ENCODE measurements at places on chromosomes 2 and 18.
A peak's percentile ranks its signal among the peaks of the same experiment; 100 is the strongest.

- DNase-seq: no peak
Observed at GRCh38 chr2:25441353-25441752, 99.6 kb upstream of the DNMT3A start.

DNA sequence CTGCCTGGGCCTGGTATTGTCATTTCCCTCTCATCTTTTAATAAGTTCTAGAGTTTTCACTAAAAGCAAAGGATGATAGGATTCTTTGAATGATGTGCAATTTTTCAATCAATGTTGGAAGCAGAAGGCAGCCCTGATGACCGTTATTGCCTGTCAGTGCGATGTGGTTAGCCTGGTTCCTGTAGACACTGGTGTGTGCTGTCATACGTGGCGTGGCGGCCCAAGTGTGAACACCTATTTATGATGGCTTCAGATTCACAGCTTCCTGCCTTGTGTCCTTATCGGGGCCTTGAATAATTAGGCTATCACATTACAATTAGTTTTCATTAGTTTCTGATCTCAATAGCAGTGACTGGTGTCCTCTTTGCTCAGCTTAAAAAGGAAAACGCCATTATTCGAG, 218.5 kb downstream of the TPGS2 start:
- no peak for DNase-seq

GRCh38 chr18:37188016-37188791, 359.3 kb downstream of the KIAA1328 start:
- DNase-seq: no peak

DNA sequence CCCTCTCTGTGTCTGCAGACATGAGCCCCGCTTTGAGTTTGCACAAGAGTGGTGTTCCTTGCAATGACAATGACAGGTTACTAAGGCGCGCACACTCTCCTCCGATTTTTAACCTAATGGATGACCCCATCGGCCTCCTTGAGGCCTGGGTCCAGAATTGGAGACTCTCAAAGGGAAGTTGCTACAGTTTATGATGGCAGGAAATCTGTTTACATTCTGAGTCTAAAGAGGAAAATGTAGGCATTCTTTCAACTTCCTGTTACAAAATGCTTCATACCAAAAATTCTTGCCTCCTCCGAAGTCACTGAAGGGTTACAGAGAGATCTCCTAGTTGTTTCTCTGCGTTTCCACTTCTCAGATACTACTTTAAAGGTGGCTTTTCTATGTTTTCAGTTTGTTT, 225.3 kb upstream of the AGAP1 start:
- DNase-seq: no peak

- no peak for DNase-seq
Observed at GRCh38 chr18:35658112-35658511, 76.6 kb downstream of the GALNT1 start.

DNA sequence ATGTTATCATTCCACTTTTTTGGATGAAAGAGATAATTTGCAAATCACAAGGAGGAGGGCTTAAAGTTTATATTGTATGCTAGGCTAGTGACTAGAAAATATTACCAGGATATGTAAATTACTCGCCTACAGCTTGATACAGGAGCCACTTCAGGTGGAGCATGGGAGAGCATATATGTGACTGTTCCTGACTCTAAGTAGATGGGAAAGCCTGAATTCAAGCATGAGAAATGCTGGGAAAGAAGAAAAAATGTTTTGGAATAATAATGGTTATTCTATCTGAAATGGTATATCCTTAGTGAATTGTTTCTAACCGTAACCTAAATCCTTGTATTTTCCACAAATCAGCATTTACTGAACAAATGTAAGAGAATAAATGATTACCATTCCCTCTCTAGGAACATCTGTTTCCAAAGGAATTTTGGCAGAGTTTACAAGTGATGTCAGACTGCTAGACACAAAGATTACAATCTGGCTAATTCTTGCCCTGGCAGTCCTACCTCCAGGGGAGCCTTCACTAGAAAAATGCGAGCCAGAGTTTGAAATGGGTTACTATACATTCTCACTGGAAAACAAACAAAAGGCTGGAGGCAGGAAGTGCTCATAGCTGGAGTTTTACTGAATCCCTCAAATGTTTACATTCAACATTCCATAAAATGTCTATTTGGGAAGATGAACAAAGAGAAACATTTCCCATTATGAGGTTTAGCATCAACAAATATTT, 129.4 kb upstream of the MAPRE2 start:
- DNase-seq: no peak

- no peak for DNase-seq
Observed at GRCh38 chr2:162925595-162925994, 87.0 kb upstream of the KCNH7 start.

DNA sequence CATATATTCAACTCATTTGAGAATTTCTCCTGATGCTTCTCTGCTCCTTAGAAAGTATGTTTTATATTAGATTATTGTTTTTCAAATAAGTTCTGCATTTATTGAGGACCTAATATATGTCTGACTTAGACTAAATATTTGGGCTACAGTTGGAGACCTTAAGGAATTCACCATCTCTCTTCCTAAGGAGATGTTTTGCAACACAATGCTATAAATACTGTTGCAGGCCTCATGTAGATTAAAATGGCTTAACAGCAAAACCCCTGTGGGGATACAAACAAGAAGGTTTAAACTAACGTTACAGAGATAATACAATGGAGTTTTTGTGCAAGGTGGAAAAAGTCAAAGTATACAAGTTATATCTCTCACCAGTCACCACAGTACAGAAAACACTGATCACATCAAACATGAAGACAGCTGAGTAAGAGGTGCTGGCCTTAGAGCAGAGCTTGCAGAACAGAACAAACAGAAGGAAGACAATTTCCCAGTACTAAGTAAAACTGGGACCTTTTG, 20.1 kb upstream of the BMPR2 start:
- no peak for DNase-seq

DNA sequence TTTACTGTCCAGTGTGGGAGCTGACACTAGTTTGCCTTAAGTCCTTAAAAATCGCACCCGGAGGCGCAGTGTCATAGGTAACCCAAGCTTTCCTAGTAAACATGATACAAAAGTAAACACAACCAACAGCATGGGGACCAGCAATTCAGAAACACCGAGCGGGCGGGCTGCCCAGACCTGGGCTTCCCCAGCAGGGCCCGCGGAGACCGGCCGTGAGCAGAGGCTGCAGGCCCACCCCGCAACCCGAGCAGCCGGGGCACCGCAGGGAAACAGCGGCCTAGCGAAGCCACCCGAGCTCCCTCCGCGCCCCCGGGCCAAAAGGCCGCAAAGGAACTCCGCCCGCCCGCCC, 296 bp downstream of the TTC21B start:
- peak; percentile 76 for DNase-seq

DNA sequence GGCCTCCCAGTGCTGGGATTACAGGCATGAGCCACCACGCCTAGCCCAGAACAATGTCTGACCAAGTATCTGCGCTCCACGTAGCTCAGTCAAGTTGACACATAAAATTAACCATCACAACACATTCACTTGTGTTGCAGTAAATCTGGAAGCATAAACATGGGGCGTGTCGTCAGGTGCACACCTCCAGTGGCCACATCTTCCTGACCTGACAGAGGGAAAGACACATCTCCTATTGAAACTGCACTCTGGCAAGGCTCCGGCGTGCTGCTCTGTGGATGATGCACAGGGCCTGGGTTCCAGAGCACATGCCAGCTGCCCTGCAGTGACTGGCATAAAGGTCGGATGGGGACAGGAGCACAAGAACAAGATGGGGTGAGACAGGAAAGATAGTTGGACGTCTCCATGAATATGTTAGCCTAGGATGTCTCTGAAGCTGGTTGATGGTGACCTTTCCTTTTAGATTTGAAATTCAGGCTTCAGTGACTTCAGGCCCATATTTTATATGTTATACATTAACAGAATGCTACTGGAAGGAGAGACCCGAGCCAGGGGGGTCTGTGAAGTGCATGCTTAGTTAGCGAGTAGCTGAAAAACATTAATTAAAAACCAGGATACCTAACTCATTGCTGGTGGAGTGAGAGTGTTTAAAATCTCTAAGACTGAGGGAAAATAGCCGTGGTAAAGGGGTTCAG, 10.9 kb downstream of the IMPA2 start:
- DNase-seq: no peak

DNA sequence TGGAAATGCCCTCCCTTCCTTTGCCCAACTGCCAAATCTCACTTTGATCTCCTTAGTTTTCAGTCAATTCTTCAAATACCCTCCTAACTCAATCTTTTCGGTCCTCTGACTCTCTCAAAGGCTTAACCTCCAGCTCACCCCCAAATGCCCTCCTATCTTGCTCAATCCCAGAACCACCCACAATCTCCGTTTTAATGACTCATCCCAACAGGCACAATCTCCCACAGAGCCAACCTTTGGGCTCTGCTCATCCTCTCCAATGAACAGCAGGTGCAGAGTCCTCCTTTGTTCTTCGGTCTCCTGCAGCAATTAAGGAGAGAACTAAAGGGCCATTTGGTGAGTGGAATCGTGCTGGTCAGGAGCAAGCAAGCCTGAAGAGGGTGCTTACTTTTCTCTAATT, 366.1 kb upstream of the CRIM1 start:
- no peak for DNase-seq

DNA sequence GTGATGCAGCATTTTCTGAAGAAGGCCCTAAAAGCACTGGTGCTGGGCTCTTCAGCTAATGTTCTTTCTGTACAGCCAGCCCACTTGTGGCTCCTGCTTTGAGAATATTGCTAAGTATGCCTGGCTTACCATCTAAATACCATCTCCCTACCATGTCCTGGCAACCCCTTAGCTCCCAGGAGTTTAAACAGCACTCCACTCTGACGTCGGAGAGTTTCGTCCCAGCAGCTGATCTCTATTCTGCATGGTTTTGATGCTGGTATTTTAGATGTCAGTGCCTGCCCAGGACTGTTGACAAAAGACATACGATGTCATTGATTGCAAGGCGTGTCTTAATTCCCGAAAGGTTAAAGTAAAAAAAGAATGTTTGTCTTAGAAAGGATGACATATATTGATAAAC, 47.0 kb upstream of the AFF3 start:
- no peak for DNase-seq

DNA sequence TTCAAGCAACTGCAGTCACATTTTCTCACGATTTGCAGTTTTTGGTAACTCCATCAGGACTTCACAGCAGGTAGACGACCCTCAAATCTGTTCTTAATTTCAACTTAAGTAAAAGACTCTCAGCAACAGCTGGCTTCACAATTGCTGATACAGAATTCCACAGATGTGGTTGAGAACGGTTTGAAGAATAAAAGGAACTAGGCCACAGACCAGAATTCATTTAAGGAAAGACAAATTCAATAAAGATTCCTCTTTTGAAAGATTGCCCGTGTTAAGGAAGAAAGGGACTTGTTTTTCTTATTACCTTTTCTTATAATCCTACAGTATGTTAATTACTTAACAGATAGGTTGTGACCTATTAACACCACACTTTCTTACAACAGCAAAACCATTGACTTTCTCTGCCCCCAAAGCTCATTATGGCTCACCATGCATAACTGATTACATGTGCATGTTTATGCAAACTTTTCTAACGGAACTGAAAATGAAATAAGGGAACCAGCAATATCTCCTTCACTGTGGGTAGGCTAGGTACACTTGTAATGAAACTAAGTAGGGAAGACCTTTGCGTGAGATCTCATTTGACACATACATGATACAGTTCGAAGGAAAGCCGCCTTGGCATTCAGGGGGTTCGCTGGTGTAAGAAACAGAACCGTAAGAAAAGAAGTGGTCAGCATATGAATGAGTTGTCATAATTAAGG, 4.7 kb upstream of the ZNF516 start:
- no peak for DNase-seq

DNA sequence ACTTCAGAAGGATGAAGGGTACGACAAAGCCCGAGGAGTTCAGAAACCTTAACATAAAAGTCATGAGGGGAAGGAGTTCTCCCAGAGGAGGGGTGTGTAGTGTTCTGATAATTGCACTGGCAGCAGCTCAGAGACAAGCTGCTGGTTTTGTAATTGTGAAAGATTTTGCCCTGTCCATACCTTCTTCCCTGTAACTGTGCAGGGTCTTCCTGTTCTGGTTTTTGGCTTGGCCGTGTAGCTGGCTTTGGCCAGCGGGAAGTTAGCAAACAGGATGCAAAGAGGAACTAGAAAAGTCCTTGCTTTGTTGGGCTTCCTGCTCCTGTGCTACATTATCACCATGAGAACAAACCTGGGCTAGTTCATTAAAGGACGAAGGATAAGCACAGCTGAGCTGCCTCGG, 160.8 kb downstream of the LPIN1 start:
- no peak for DNase-seq

DNA sequence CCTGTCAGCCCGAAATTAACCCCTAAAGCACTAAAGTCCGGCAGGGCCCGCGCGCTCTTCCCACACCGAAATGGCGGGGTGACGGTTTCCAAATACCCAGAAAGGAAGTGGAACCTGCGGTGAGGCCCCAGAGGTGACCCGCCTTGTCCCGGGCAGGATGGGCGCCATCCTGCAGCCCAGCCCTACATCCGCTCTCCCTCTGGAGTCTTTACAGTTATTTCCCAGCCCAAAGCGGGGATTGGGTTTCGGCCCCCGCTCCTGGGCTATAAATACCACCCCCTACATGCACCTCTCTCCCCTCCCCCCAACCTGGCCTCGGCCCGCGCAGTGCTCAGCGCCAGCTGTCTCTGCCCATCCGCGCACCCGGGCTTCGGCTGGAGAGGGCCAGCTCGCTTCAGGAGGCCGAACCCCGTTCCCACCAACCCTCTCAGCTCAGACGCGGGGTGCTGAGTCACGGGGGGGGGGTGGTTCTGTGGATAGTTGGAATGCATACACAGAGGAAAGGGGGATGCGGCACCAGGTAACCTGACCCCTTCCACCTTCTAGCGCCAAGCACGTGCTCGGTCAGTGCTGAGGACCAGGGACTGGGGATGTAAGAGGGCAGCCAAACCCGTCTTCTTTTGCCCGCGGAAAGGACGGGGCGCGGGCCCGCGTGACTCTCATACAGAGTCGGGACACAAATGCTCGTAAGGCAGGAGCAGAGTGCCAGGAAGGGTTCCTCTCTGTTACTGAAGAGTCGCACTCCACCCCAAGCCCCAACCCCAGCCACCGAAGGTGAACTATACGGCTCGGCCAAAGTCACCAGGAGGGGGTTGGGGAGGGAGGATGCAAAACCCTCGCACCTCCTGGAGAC, at the start of gene TUBA4B:
Gene TUBA4B, plus strand, starts transcription at position 344 of the 853 bp plus-strand sequence. Its CDS starts 165 bp downstream, at position 509.
- DNase-seq: no peak

GRCh38 chr2:158463496-158464095, 6.8 kb downstream of the PKP4 start:
- DNase-seq: no peak

- DNase-seq: no peak
Observed at GRCh38 chr2:8587251-8587791, 94.5 kb upstream of the ID2 start.

GRCh38 chr2:181239201-181239799, 217.9 kb upstream of the ITGA4 start:
- DNase-seq: no peak

GRCh38 chr2:42844901-42845821, 52.8 kb upstream of the HAAO start:
- no peak for DNase-seq

DNA sequence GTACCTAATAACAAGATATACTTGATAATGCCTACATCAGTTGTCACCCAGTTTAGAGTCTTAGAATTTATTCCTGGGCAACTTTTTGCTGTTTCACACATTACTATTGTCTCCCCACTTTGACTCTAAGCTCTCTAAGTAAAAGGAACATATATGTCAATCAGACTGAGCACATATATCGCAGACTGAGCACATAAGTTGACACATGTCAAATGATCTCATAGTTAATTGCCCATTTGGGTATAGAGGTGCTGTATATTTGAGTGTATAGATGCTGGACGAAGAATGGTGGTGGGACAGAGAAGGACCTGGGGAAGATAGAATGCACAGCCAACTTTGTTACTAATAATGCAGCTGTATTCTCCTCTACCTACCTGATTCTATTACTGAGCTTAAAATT, 746.0 kb upstream of the CDH2 start:
- no peak for DNase-seq

All from NCI-H748 treated with DMSO at 0.1 percent for 48 hours (cell line).